ENCODE measurements at places on chromosomes 4 and X.

GRCh38 chr4:76074468-76074867 lies at the start of gene ART3:
Gene ART3 (plus strand): TSS chr4:76074709. CDS start chr4:76075890, 1,181 bp downstream.
- DNase-seq = no peak

- no peak for DNase-seq
Observed at GRCh38 chrX:153580700-153581386, 18.1 kb downstream of the CCNQ start.

DNA sequence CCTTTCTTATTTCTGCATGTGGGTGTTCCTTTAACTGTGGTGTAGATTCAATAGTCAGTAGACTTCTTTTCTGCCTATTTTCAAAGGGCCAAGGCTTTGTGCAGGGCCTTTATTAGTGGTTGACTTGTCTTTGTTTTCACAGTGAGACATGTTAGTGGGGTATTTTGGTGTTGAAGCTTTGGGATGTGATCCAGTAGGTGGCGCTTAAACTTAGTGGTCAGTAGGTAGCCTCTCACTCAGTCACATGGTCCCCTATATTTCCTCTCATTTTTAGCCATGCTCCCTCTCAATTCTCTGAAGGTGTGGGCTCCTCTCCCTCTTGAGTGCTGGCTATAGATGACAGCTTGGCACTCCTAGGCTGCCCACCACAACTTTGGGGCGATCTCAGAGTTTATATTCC lies 23.4 kb upstream of the SLC10A7 start:
- DNase-seq = peak; percentile 19

- DNase-seq = peak; percentile 5
Observed at GRCh38 chrX:152428120-152428519, 23.0 kb downstream of the GABRA3 start.

DNA sequence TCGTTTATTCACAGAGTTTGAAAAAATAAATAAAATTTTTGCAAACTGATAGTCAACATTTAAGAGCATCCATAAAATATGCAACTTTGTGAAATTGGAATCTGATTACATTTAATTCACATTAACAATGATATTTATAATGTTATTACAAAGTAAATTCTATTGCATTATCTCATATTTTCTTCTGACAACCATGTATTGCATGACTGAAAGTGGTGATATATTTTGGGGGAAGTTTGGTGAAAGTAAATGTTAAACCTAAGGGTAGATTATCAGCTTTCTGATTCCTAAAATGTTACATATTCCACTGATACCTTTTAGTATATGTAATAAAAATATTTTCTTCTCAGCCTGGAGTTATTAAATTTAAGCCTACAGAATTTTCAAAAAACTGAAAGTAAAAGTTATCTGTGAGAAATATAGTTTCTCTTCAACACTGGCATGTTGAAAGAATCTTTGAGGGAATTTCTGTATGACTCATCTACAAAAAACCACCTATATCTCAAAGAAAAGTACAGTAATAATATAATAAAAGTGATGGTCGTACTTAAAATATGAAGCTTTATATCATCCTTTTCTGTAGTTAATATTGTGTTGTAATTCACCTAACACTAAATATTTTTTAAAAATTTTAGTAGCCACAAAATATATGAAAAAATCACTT lies 1179.6 kb upstream of the PCDH7 start:
- DNase-seq = no peak

GRCh38 chr4:76365636-76366035 lies 55.3 kb downstream of the CCDC158 start:
- DNase-seq = peak; percentile 41

DNA sequence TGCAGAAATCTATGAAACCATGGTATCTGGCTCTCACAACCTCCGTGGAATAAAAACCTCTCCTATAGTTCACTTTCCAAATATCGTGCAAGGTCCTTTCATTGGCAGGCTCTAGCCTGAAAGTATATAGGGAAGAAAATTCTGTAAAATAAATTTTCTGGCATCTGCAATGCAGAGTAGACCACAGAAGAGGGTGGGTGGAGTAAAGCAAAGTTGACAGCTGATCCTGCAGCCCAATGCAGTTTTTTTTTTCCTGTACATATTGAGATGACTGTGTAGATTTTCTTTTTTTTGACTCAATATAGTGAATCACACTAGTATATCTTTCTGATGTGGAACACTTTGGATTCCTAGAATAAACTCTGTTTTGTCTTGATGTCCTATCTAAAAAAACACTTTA lies 56.7 kb downstream of the NPY2R start:
- no peak for DNase-seq

- DNase-seq = no peak
Observed at GRCh38 chr4:576991-577498, 950 bp upstream of the TMEM271 start.

GRCh38 chr4:91916219-91916618 lies 387.5 kb upstream of the GRID2 start:
- DNase-seq = no peak

GRCh38 chr4:107939307-107939706 lies 8.0 kb downstream of the CYP2U1 start:
- DNase-seq = peak; percentile 84

DNA sequence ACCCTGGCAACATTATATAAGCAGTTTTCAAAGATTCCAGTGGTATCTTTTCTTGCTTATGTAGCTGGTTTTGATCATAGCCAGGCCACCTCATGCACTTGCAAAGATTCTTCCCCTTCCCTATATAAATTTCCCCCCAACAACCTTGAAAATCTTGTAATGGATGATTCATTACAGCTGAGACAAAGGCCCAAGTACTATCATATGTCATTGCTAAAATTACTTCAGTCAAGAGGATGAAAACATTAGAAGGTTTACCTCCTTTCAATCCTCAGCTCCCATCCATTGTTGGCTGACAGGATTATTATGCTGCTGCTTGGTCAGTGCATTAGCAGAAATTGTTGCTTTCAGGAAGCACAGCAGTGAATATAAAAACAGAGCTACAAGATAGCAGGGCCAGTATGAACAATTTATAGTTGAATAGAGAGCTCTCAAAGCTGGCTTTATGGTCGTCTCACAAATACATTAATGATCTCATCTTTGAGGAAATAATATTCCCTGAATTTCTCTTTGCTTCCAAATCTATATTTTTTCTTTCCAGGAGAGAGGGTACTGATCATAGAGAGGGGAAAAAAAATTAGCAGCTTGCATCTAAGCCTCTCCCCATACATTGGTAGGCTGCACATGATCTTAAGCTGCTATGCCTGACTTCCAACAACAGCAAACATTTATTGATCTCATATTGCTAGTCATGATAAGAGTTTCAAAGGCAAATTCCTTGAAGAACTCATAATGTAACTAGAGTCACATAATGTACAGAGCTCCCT lies 7.7 kb upstream of the ARHGEF38 start:
- no peak for DNase-seq

GRCh38 chr4:18881556-18881955 lies 860.0 kb upstream of the LCORL start:
- no peak for DNase-seq

GRCh38 chrX:105328773-105329172 lies 108.3 kb upstream of the TEX13A start:
- DNase-seq = no peak

DNA sequence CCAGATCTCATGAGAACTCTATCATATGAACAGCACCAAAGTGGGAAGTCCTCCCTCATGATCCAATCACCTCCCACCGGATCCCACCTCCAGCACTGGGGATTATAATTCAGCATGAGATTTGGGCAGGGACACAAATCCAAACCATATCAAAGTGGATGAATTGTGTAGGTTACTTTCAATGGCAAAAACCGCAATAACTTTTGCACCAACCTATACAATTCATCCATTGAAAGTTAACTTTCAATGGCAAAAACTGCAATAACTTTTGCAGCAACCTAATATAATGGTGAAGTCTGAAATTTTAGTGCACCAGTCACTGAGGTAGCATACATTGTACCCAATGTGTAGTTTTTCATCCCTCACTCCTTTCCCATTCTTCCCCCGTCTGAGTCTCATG lies 16.6 kb downstream of the STK32B start:
- DNase-seq = no peak

- no peak for DNase-seq
Observed at GRCh38 chrX:119755981-119756533, 2.3 kb upstream of the SOWAHD start.

DNA sequence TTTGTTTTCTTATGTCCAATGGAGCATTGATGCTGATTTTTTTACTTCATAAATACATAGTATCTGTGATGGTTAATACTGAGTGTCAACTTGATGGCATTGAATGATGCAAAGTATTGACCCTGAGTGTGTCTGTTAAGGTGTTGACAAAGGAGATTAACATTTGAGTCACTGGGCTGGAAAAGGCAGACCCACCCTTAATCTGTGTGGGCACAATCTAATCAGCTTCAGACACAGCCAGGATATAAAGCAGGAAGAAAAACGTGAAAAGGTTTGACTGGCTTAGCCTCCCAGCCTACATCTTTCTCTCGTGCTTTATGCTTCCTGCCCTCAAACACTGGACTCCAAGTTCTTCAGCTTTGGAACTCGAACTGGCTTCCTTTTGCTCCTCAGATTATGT lies 230.6 kb upstream of the SPRY1 start:
- no peak for DNase-seq

DNA sequence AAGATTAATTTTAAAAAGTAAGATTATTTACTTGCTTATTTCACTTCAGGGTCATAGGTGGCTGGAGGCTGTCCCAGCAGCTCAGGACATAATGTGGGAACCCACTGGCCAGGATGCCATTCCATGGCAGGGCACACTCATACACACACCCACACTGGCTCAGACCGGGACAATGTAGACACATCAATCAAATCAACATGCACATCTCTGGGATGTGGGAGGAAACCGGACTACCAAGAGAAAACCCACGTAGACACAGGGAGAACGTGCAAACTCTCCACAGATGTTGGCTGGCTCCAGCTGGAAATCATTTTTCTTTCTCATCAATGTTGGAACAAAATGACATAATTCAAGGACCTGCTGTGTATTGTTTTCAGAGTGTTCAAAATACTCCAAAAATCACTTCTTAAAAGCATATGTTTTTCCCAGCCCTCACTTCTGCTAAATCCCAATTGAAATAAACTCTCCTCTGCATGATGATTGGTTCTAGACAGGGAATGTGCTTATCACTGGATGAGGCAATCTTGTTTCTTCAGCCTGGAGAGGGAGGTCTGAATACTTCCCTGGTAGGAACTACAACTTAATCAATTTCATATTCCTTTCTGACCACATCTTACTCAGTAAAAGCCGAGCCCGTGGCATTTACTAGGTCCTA lies 18.6 kb upstream of the CPE start:
- DNase-seq = no peak

GRCh38 chr4:26964994-26965393 lies 104.4 kb downstream of the STIM2 start:
- DNase-seq = no peak

DNA sequence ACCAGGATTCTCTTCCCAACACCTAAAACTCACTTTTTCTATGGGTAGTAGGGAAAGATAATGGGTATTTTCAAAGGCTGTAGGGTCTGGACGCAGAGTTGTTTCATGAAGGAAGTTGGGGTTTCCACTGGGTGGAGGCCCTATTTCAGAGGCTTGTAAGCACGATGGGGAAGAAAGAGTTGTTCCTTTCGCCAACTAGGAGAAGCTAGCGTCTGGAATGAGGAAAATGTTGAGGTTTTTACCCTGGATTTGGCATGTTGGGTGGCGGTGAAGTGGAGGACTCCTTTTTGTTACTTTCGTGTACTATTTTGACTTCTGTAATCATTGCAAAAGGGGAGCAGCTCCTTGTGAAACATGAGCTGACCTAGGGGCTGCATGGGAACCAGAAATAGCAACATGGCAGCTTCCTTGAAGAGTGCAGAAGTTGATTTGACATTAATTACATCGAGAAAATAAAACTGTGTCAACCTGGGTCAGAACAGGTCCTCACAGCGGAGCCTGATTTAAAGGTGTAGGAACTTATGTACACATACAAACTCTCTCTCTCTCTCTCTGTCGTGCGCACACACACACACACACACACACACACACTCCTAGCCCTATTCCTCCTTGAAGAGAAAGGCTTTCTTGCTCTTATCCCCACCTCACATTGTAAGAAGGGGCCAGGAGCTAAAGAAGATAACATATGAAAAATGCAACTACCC lies 19.1 kb downstream of the VSIG4 start:
- no peak for DNase-seq

GRCh38 chr4:173547889-173548288 lies 17.9 kb upstream of the HAND2 start:
- no peak for DNase-seq

- peak; percentile 43 for DNase-seq
Observed at GRCh38 chr4:35836596-35836995, 407.7 kb downstream of the ARAP2 start.

- no peak for DNase-seq
Observed at GRCh38 chrX:118603981-118604380, 108.4 kb downstream of the DOCK11 start.

- DNase-seq = no peak
Observed at GRCh38 chrX:104806346-104806745, 240.3 kb downstream of the IL1RAPL2 start.

GRCh38 chrX:40439625-40440532 lies 140.9 kb upstream of the ATP6AP2 start:
- DNase-seq = no peak

GRCh38 chr4:17165286-17165685 lies 266.8 kb upstream of the LDB2 start:
- no peak for DNase-seq

GRCh38 chr4:5813882-5814255 lies 79.0 kb downstream of the CRMP1 start:
- no peak for DNase-seq

DNA sequence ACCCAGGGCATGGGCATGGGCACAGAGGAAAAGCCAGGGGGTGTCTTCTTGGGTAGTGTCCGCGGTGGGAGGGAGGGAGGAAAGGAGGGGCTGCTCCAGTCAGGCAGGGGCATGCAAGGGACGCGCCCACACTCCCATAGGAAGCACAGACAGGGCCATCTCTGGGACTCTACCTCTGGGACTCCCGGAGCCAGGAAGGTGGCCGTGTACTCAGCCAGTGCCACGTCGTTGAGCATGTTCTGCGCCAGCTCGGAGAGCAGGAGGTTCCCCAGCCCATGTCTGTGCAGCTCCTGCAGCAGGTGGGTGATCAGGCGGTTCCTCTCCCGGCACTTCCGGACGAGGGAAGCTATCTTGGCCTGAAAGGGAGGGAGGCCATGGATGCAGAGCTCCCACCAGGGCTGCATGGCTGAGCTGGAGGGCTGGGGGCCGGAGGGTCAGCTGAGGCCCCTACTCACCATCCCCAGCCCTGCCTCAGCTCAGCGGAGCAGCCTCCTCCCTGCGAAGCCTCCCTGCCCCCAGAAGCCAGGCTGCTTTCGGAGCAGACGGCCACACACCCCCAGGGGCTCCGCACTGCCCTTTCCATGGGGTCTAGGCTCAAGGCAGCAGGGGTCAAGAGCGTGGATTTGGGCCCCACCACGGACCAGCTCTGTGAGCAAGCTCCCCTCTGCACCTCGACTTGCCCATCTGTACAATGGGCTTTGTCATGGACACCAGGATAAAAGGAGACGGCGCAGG lies 44.6 kb downstream of the C4orf50 start:
- DNase-seq = no peak

DNA sequence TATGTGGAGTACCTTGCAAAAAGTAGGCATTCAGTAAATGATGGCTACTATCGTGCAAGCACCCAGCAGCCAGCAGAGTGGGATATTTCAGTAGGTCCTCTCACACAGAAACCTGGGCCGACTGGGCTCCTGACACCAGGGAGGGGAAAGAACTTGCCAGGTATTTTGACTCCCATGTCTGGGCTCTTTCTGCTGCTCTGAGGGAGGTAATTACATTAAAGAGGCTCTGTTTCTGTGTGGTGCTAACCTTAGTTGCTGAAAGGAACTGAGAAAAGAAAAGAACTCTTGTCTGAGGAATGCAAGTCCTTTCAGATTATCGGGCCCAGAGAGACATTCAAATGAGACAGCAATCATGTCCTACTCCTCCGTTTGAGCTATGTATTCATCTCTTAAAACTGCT lies 175.8 kb upstream of the MTMR8 start:
- no peak for DNase-seq

GRCh38 chr4:5635826-5636195 lies 72.5 kb downstream of the EVC2 start:
- peak; percentile 92 for DNase-seq
